AG04449 (cell line): ENCODE measurements at places on chromosomes 11 and 22.

DNA sequence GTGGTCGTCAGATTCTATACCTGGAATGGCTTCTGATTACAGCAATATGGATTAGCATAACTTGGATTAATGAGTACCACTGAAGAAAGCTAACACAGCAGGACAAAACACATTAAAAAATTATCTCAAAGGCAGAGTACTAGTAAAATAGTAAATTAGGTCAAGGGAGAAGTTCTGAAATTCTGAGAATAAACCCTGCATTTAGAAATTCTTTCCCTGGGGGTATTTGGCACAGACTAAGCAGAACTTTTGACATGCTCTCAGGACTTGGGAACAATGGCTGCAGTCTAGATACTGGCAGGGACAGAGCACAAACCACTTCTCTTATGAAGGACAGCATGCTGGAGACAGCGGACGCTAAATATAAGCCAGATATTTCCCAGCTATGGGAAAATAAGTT is 85.6 kb upstream of the GRIA4 start:
- DNase-seq: no peak

- DNase-seq: no peak
Observed at GRCh38 chr11:22169833-22170232, 23.1 kb upstream of the ANO5 start.

GRCh38 chr22:26360169-26360885 is 68.7 kb upstream of the ASPHD2 start:
- no peak for DNase-seq

DNA sequence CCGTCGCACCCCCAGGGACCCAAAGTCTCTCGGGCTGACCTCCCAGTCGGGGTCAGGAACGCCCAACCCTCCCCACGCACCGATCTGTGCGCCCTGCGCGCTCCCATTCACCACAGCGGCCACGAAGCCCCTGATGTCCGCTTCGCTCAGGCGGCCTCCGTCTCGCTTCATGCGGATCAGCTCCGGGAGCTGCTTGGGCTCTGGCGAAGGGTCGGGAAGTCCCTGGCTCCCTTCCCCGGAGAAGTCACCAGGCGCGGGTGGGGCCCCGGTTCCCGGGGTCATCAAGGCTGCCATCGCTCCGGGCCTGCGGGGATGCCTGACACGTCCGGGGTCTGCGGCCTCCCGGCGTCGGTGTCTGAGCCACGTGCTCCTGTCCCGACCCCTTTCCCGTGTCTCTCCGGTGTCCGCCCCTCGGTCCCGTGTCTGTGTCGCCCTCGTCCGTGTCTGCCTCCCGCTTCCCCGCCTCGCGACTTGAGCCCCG is 356 bp downstream of the TYMP start:
- no peak for DNase-seq

DNA sequence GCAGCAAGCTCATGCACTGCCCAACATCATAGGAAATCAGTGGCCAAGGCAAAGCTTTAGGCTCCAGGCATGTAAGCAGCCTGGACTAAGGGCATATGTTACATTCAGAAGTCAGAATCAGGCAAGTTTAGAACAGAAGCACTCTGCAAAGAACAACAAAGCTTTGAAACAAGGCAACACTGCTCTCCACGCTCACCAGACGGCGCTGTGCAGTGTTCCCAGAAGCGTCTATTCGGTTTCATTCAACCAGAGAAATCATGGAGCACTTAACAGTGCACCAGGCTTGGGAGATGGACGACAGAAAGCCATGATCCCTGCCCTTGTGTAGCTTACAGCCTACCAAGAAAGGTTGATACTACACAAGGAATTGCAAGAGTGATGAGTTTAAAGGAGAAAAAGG is 555.8 kb downstream of the BUD13 start:
- DNase-seq: no peak

- no peak for DNase-seq
Observed at GRCh38 chr11:36617543-36618362, 19.7 kb upstream of the RAG2 start.

DNA sequence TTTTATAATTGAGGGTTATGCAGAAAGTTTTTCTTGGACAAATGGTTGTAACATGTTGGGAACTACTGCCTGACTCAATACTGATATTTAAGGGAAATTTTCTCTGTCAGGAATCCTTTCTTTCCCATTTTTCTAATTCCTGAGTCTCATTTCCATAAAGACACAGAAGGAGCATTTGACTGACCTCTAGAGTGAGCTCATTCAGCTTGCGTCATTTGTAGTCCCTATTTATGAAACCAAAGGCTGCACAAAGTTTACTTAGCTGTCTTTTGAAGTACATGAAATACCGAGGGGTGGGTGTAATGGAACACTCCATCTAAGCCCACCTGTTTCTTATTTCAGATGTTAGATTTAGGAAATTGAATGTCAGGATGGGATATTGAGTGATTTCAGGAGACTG is 359.5 kb upstream of the C11orf87 start:
- DNase-seq: peak; percentile 54

DNA sequence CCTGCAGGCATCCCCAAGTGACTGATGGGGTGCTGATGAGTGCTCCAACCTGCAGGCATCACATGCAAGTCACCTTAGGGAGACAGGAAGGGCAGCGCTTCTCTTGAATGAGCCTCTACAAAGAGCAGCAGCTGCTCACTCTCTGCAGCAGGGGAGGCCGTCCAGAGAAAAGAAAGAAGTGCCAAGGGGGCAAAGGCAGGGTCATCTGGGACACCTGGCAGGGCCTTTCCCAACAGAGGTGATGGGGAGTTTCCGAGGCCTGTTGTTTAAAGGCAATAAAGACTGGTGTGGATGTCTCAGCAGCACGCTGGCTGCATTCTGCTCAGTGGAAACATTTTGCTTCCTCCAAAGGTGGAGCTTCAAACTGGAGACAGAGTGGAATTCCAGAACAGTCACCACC is 113.7 kb downstream of the ETS1 start:
- DNase-seq: no peak

DNA sequence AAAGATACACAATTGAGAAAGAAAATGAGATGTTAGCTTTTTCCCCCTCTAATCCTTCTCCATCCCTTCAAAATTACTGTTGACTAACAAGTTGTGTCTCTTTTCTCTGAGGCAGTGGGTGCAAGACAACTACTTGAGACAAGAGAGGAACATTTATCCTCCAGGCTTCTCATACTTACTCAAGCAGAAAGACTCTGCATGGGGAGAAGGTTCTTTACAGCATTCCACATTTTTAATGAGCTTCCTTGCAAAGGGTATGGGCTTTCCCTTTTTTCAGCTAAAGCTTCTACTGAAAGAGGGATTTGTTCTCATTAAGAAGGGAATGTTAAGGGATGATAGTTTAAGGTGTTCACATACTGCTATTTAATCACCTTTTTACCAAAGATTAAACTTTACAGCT is 47.8 kb downstream of the PAX6 start:
- no peak for DNase-seq

DNA sequence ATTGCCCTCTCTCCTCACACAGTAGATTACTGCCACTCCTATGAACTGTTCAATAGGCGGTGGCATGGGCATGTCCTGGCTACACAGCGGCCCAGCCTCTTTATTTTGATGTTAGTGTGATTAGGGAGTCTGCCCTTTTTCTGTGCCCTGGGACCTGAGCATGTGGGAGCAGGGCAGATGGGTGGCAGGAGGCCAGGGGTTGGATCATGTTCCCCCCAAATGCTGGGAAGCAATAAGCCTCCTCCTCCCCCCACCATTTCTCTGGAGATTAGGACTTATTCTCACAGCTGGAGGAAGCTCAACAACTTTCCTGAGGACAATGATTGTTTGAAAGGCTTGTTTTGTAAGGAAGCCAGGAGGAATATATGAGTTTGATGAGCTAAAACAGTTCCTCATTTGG is 848 bp downstream of the HEPN1 start:
- no peak for DNase-seq

GRCh38 chr22:47230251-47230650 is 467.8 kb downstream of the TBC1D22A start:
- no peak for DNase-seq

DNA sequence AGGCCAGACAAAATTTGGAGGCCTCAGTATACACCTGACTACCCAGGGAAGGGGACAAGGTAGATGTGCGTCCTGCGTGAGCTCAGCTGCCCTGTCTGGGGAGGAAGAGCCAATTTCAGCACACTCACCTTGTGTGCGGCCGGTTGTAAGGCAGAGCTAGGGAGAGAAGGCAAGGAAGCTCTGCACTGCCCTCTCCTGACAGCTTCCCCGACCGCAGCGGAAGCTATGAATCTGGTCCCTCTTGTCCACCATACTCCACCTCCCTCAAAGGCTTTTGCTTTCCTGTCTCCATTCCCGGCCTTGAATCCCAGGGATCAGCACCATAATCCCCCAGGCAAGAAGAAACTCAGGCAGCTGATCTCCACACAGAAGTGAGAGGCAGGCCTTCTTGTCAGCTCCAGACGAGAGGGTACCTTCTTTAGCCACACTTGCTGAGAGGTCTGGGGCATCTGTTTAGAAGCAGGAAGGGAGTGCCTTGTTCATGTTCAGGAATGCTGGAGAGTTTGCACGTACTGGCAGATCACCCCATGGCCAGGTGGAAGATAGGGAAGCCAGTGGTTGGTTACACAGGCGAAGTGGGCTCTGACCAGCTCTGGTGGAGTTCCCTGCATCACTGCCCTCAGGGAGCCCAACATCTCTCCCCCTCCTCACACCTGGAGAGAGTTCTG is 62.5 kb downstream of the FEZ1 start:
- DNase-seq: no peak

DNA sequence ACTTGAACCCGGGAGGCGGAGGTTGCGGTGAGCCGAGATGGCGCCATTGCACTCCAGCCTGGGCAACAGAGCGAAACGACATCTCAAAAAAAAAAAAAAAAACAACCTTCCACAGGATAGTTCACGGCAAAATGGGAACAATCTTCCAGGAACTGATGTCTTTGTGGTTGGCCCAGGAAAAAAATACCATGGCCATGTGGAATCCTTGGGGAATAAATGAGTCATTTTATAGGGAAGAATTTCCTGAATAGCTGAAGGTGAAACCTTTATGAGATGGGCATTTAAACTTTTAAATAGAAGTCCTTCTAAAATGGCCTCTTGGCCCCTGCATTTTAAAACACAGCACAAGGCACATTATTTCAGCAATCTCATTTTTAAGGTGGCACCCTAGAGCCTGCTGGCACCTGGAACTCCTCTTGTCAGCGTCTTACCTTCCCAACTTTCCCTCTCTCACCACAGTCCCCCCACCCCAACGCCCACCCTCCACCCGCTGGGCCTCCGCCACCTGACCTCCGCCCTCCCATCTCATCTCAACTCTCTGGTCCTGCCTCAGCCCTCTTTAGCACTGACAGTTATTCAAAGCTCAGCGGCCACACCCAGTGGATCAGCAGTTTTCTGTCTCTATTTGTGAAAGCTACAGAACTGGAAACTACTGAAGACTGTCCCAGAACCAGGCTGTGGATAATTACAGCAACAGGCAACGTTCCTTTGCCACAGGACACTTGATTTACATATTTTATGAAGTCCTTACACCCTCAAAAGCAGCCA is 43.1 kb downstream of the SCGB1A1 start:
- no peak for DNase-seq

DNA sequence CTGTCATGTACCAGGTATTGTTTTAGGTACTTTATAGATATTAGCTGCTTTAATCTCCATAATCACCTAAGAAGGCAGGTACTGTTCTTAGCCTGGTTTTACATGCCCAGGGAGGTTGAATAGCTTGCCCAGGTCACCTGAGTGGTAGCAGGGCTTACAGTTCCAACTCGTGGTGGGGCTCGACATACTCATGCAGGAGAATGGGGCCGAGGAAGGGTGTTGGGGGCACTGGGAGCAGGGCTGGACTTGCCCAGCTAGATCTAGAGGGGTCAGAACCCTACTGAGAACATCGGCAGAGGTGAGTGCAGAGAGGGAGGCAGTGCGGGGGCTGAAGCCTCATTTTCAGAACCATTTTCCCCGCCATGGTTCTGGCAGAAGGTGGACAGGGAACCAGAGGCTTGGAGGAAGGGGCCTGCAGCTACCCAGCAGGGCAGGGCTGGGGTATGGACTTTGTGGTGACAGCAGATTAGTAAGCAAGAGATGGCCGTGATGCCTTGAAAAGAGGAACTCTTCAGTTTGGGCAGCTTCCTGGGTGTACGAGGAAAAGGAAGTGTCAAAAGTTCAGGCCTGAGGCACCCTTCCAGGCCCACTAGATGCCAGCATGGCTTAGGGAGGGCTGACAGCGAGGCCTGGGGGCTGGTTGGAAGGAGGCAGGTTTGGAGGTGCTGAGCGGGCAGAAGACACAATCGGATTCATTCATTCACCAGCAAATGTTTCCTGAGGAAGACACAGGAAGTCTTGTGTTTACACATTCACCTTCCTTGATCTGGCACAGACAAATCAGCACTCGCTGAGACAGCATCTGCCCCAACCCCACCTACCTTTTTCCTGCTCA is 54.7 kb upstream of the LYVE1 start:
- no peak for DNase-seq

DNA sequence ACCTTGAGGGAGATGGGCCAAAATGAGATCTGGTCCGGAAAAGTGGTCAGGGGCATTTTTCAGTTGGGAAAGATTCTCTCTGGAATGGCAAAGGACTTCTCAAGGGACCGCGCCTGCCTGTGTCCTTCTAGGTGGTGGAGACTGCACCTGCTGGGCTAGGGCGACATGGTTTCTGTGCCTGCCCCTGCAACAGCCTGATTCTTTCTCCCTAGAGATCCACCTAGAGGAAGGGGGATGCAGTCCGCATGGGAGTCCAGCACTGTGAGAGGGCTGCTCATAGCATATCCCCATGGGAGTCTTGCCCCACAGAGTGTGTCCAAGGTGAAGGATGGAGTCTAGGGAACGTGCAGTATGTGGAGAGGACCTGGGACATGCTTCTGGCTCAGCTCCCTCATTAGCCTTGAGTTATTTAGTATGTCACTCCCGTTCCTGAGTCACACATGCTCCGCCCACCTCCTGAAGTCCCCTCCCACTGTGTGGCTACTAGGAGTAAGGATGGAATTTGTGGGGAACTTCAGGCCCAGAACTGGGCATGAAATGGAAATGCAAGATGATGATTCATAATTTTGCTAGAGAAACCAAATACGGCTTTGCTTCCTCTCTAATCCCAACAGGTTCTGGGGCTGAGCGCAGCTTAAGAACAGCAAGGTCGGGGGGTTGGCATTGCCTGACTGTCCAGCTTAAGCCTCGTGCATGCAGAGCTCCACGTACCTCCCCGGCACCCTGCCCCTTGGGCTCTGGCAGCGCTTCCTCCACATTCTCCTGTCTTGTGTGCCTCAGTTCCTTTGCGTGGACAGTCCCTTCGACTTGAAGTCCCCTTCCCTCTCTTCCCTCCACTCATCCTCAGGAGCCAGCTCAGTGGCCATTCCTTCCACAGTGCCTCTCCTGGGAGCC is 35.0 kb downstream of the GRIK4 start:
- peak; percentile 90 for DNase-seq

DNA sequence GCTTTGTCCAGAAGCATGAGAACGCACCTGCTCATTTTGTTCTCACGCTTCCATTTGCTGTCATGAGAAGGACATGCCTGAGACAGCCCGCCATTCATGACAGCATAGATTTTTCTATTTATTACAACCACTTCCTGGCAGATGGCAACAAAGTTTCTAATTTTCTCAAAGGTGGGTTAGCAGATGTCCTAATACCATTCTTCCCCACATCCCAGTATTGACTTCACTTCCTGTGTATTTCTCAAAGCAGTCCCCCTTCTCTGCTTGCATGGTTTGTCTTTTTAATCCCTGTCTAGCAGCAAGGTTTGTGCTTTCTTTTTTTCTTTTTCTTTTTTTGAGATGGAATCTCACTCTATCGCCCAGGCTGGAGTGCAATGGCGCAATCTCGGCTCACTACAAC is 94.3 kb downstream of the ISX start:
- no peak for DNase-seq
